ENCODE measurements at places on chromosomes 7 and 10.

DNA sequence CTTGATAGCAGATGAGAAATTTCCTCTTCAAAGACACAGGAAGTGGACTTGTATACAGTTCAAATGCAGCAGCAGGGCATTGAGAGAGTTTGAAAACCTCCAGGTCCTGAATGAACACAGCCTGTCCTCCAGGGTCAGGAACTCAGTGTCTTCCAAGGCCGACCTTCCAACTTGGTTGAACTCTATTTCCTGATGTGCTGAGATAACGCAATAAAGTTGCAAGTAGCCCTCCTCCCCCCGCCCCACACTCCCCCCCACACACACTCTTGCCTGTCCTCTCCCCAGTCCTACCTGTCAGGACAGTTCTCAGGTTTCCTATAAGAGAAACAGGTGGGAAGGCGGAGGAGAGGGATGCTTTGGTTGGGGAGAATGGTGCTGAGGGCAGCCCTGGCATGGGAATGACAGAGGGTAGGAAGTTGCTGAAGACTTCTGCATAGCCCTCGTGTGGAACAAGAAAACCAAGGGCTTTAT lies 90.0 kb downstream of the CCDC71L start:
- DNase-seq: no peak

GRCh38 chr7:139041378-139042085 lies 5.7 kb upstream of the ZC3HAV1L start:
- DNase-seq: no peak

- no peak for DNase-seq
These were observed 608 bp downstream of the ACHE start for GRCh38 chr7:100894860-100895700.

DNA sequence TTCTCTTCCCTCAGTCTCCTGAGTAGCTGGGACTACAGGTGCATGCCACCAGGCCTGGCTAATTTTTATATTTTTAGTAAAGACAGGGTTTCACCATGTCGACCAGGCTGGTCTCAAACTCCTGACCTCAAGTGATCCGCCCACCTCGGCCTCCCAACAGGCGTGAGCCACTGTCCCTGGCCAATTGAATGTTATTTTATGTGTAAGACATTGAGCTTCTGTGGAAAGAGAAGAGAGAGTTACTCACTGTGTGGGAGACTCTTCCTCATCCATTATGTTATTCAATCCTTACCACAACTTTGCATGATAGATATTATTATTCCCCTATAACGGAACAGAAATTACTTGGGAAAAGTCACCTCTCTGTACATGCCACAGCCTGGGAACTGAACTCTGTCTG lies 32.6 kb upstream of the MXI1 start:
- DNase-seq: no peak

- DNase-seq: no peak
These were observed 162.2 kb downstream of the EGFR start for GRCh38 chr7:55180963-55181542.

DNA sequence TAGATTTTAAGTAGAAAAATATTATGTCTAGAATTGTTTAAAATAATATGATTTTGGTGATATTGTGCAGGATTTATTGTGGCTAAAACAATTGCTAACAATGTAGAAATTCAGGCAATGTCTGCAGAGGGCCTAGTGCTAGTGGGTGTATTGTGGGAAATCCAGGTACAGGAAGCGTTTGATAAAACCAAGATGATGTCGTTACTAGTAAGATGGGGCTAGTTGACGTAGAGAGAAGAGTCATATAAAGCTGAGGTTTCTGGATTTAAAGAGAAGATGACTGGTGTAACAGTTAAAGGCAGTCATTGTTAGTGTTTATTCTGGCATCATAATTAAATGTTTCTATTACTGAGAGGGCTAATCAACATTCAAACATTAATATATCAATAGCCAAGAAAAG lies 43.5 kb downstream of the ADK start:
- DNase-seq: no peak

GRCh38 chr7:55965805-55966421 lies 1.5 kb downstream of the NIPSNAP2 start:
- DNase-seq: no peak

DNA sequence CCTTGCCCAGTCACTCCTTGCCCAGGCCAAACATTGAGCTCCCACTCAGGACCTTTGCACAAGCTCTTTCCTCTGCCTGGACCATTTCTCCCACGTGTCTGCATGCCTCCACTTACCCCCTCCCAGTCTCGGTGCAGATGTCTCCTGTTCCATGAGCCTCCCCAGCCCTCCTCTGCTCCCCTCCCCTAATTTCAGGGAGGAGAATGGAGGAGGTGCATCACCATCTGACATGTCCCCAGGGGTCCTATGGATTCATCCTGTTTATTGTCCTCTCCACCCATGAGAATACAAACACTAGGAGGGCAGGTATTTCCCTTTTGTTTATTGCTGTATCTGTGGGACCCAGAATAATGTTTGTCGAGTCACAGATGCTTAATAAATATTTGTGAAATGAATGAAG lies 8.6 kb upstream of the GRID2IP start:
- no peak for DNase-seq

DNA sequence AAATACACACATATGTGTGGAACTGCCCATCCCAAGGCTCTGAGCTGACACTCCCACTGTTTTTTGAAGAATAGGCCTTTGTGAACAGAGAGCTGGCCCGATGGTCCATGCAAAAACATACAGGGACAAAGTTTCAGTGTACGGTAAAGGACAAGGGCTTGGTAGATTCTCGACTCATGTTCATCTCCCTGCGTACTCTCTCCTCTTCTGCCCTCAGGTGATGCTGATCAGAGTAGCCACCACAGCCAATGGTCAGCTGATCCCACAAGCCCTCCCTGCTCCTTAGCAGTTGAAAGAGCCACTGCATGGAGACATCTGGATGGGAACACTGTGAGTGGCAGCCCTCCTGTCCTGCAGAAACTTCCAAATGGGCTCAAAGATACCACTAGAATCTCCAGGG lies 23.1 kb upstream of the C10orf71 start:
- DNase-seq: no peak

DNA sequence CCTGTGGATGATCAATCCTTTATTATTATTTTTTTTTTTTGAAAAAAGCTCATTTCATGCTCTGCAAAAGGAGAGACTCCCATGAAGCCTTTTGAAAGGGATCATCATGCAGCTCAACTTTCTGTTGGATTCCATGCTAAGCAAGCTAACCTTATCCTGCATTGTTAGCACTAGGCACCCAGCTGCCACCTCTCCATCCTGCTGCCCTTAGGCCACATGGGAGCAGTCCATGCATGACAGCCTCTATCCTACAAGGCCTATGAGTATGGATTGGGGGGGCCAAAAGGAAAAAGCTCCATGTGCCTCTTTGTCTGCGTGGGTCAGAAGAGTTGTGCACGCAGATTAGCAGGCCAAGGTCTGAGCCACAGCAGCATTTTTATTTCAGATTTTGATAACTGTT lies 19.2 kb downstream of the SMNDC1 start:
- DNase-seq: no peak

DNA sequence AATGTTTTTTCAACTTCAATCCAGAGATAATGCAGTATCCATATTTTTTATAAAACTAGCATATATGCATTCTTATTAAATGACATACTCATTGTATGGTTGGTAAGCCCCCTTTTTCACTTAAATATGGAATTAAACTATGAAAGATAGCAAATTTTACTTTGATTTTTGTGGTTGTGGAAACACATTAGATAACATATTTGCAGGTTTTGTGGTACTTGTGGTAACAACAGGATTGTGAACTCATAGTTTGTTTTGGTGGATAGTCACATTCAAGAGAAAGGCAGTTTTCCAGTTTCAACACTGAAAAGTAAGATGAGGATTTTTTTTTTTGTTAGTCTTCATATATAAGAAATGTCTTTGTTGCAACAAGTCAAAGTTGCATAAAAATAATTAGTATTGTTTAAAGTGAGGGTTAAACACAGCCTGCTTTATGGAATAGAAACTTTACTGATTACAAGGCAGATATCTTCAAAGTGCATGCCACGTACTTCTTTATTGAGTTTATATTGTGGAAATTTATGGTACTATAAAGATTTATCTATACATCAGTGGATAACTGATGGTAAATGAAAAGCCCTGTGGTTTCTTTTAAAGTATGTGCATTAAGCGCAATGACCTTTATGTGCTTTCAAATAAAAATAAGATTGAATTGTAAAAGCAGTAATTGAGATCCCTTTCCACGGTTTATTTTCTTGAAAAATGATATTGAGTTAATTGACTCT lies 39.7 kb upstream of the SEMA3D start:
- DNase-seq: no peak

DNA sequence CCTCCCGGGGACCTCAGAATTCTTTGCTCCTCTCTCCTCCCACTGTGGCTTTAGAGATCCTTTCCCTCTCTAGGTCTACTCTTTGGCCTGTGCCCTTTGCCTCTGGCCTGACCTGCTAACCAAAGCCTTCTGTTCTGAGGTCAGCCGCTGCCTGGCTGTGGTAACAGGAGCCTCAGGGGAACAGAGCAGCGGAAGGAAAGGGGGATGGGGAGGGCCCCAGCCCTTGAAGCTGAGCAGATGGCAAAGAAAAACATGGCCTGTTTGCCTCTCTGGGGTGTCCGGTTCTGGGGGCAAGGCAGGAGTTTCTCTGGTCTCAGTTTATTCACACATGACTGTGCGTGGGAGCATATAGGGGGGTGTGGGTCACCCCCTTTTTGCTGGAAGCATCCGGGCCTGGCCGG lies 28.2 kb downstream of the COL26A1 start:
- DNase-seq: peak; percentile 39

DNA sequence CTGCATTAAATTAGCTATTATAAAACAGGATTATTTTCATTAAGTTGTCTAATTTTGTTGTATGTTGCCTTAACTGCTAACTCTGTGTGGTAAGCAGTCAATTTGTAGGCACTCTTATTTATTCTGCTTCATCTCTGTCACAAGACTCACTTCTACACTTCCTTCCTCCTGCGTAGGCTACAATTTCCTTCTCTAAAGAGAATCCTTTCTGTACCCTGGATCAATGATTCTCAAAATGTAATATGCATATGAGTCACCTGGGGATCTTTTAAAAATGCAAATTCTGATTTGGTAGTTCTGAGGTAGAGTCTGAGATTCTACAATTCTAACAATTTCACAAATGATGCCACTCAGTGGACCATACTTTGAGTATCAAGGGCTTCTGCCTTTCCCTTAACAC lies 4.4 kb upstream of the UBE2D1 start:
- no peak for DNase-seq

DNA sequence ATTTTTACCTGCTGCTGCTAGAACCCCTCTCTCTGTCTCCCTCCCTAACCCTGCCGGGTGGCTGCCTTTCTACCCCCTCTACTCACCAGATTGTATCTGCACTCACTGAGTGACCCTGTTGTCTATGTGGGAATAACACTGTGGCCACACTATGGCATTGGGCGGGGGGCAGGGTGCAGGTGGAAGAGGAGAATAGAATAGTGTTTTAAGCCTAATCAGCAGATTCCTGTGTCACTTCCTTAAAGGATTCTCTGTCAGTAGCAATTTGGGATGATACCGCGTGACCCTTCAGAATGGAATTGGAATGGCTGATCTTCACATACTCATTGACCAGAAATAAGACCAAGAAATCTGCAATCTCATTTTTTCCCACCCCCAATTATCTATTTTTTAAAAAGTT lies 67.1 kb upstream of the ANKRD1 start:
- no peak for DNase-seq

Measured in GM12864 (cell line).